ENCODE measurements at places on chromosomes 11 and 22.

DNA sequence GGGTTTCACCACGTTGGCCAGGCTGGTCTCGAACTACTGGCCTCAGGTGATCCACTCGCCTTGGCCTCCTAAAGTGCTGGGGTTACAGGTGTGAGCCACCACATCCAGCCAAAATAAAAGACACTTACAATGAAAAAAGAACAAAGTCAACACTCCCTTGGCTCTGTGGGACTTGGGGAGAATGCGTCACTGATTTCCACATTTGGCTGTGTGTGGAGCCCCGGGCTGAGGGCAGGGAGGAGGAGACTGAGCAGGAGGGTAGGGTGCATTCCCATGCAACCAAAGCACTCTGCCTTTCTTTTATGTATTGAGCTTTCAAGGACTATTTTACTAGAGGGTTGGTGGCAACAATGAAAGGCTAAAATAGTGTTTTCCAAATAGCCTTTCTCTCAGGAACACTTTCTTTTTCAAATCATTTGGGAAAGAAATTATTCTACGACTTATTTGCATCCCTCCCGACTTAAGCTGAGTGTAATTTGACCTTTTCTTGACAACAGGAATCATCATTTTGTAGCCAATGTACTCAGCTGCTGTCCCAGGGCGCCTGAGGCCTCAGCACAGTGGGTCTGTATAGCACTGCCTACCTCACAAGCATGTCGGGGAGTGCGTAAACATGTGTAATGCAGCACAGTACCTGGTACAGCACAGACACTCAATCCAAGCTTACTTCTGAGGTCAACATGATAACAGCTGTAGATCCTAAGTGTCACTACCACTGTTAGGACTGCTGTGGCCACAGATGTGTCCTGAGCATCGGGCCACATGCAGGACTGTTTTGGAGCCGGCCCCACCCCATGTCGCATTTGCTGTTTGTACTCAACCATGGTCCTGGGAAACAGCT, 10.1 kb upstream of the SERPIND1 start:
- DNase-seq, result no peak

DNA sequence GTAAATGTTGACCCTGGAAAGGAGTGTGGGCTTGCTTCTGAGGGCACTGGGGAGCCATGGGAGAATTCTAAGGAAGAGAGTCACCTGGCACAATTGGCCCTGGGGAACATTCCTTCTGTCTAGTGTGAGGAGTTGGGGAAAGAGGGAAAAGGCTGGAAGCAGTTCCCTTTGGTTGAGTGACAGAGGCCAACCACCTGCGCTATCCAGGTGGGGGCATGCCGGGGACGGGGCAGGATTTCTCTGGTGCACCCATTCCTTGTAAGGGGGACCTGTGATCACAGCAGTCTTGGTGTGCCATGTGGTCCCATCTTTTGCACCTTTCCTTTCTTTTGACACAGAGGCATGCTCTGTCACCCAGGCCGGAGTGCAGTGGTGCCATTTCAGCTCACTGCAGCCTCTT, 92.1 kb upstream of the GRK3 start:
- no peak for DNase-seq

DNA sequence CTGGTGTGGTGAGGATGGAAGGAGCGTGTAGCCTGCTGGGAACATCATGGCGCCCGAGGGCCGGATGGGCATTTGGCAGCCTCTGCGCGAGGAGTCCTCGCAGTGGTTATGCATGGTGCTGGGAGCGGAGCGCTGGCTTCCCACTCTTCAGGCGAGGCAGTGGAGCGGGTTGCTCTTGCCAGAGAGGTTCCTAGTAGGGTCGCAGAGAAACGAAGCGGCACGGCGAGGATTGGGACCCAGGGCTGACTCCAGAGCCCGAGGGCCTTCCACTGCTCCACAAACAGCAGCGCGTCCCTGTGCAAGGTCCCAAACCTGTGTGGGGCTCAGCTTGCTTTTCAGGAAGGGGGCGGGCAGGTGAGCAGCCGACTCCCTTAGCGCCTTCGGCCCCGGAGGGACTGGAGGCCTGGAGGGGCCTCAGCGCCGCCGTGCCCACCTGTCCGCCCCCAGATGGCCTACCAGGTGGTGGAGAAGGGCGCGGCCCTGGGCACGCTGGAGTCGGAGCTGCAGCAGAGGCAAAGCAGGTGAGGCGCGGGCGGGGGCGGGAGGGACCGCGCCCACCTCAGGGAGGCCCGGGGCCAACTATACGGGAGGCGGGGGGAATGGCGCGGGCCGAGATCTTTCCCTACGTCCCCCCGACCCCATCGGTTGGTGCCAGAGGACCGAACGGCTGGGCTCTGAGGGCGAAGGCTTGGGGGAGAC, 7.2 kb downstream of the ATG16L2 start:
- no peak for DNase-seq

DNA sequence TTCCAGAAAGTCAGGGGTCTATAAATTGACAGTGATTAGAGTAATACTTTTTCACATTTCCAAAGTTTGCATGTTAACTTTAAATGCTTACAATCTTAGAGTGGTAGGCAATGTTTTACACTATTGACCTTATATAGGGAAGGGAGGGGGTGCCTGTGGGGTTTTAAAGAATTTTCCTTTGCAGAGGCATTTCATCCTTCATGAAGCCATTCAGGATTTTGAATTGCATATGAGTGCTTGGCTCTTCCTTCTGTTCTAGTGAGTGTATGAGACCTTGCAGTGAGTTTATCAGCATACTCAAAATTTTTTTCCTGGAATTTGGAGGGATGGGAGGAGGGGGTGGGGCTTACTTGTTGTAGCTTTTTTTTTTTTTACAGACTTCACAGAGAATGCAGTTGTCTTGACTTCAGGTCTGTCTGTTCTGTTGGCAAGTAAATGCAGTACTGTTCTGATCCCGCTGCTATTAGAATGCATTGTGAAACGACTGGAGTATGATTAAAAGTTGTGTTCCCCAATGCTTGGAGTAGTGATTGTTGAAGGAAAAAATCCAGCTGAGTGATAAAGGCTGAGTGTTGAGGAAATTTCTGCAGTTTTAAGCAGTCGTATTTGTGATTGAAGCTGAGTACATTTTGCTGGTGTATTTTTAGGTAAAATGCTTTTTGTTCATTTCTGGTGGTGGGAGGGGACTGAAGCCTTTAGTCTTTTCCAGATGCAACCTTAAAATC, 5.3 kb downstream of the MALAT1 start:
- DNase-seq, result no peak

- no peak for DNase-seq
These were observed 291.4 kb downstream of the ST3GAL4 start for GRCh38 chr11:126646701-126647557.

- no peak for DNase-seq
These were observed 51.5 kb upstream of the ZBED5 start for GRCh38 chr11:10909141-10909883.

DNA sequence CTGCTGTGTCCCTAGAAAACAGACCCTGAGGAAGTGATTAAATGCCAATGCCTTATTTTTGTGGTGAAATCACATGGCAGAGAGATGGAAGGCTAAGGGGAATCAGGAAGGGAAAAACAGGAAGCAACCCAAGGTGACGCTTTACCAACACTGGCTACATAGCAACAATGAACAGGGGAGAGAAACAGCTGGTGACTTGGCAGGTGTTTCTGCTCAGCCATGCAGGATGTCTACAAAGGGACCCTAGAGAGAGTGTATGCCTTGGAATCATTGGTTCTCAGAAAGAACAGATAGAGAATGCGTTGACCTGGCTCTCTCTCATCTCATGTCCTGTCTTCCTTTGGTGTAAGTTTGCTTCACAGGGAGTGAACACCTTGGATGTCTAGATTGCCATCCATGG, 911.9 kb downstream of the OPCML start:
- no peak for DNase-seq

DNA sequence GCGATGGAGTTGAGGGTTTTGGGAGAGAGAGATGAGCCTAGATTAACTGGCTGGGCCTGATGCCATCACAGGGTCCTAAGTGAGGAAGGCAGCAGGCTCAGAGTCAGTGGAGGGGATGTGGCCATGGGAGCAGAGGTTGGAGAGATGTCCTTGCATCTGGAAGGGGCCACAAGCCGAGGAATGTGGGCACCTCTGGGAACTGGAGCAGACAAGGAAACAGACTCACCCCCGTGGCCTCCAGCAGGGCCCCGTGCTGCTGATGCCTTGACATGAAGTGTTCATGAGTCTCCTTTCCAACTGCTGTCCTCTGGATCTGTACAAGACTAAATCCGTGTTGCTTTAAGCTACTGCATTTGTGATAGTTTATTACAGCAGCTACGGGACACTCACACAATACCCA, 49.2 kb downstream of the SHISAL1 start:
- no peak for DNase-seq

DNA sequence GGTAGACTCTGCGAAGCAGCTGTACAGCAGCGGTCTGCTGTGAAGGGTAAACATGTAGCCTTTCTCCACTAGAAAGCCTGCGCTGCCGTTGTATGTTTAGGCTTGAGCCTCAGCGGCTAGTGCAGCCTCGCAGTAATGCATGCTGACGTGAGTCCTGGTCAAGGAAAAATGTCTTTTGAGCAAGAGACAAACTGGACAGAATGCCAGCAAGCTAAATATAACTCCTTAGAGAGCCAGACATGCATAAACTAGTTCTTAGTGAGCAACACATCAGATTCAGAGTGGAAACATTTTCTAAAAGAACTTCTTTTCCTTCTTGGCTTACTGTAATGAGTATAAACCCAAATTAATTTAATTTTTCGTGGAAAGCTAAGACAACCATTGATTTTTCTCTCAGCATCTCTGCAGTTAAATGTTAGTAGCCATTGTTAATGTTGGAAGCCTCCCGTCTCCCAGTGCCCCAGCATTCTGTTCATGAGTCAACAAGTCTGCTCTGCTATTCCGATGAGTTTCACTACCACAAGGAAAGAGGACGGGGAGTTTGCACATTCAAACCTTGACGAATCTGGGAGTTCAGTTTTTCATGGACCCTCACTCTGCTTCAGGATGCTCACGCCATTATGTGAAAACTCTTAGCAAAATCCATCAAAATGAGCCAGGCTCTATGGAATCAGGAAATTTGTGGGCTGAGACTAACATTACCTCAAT, 51.4 kb downstream of the JAM3 start:
- DNase-seq, result no peak

- no peak for DNase-seq
These were observed 301 bp upstream of the ADM2 start for GRCh38 chr22:50481045-50481439.

DNA sequence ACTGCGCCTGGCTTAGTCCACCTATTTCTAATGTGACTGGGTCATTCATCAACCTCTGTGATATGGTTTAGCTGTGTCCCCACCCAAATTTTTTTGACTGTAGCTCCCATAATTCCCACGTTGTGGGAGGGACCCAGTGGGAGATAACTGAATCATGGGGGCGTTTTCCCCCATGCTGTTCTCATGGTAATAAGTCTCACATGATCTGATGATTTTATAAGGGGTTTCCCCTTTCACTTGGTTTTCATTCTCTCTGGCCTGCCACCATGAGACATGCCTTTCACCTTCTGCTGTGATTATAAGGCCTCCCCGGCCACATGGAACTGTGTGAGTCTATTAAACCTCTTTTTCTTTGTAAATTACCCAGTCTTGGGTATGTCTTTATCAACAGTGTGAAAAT, 8.7 kb downstream of the CENATAC start:
- no peak for DNase-seq

DNA sequence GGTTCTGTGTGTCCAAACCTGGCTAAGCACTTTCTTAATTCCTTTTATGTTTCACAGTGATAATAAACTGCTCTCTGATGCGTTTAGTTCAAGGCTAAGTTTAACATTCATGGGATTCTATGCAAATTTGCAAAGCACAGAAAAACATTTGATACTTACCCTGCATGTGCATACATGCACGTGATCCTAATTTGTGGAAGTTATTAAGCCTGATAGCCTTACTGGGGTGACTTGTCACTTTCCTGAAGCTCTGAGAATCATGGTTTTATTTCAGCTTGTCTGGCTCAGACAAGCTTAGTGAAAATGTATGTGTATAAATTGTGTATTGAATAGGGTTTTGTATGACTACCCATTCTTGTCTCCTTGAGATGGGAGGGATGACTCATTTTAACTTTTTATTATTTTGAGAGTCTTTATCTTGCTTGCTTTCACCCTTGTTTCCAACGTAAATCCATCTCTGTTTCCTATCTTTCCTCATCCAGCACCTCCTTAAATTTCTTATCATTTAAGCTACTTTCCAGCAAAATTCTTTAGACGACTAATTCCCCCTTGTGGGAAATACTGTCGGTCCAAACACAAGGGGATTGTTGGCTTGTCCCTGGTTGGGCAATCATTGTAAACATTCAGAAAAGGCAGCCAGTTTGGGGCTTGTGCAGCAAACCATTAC, 167.1 kb downstream of the C11orf91 start:
- no peak for DNase-seq

All from mesothelial cell of epicardium (in vitro differentiated cells).